ENCODE measurements at places on chromosomes 12 and 14.

GRCh38 chr12:62694632-62695031 is 228.0 kb downstream of the MON2 start:
- no peak for DNase-seq

- DNase-seq = no peak
These were observed 20.8 kb upstream of the VSX2 start for GRCh38 chr14:74218462-74218861.

DNA sequence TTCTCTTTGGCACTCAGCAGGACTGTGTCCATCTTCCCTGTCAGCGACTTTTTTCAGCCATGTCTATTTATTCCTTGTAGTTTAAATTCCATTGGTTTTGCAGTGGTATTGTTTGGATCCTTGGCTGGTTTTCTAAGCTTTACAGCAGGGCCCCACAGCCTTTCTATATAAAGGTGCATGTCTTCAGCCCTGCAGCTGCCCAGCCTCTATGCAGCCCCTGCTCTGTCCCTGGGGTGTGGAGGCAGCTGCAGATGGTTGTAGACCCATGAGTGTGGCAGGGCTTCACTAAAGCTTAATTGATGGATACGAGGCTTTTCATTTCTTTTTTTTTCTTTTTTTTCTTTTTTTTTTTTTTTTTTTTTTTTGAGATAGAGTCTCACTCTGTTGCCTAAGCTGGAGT is 29.7 kb downstream of the SFSWAP start:
- no peak for DNase-seq

DNA sequence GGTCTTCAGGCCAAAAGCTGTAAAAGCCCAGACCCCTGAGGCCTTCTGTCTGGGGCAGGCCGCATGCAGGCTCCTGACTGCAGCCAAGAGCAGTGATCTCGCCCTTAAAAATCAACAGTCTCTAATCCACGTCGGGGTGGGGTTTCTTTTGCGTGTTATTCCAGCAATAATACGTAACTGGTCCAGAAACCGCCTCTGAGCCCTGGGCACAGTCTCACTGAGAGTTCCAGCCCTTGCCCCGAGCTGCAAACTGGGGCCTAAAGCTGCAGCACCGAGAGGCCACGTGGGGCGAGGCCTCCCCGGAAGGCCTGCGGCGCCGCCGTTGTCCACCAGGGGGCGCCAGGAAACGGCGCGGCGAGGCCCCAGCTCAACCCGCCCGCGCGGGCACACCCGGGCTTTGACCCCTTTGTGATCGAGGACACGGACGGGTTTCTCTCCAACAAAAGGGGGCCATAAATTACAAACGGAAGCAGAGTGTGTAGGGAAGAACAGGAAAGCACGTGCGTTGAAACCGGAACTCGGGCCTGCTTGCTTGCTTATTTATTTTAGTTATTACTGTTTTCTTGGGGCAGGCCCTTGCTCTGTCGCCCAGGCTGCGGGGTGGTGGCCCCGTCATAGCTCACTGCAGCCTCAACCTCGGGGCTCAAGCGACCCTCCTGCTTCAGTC is 87.2 kb downstream of the NINJ2 start:
- DNase-seq = peak; percentile 59

GRCh38 chr12:54980341-54980740 is 4.2 kb downstream of the TESPA1 start:
- no peak for DNase-seq

DNA sequence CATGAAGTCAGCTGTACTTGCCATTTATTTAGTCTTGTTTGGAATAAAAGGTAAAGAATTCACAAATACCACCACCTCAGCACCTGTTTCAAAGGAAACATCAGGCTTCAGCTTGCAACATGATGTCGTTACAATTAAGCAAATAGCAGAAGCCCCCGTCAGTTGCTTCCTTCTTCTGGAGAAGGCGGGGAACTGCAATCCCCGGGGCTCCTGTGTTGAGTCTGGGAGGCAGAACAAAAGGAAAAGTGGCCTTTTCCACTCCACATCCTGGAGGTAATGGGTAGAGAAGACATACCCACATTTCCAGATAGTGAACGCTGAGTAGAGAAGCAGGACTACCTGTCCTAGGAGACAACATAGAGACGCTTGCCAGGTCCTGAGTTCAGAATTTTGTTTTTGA is 92.8 kb downstream of the DNAH10 start:
- DNase-seq = no peak

- DNase-seq = no peak
These were observed 200.3 kb downstream of the CNTN1 start for GRCh38 chr12:40892528-40892927.

DNA sequence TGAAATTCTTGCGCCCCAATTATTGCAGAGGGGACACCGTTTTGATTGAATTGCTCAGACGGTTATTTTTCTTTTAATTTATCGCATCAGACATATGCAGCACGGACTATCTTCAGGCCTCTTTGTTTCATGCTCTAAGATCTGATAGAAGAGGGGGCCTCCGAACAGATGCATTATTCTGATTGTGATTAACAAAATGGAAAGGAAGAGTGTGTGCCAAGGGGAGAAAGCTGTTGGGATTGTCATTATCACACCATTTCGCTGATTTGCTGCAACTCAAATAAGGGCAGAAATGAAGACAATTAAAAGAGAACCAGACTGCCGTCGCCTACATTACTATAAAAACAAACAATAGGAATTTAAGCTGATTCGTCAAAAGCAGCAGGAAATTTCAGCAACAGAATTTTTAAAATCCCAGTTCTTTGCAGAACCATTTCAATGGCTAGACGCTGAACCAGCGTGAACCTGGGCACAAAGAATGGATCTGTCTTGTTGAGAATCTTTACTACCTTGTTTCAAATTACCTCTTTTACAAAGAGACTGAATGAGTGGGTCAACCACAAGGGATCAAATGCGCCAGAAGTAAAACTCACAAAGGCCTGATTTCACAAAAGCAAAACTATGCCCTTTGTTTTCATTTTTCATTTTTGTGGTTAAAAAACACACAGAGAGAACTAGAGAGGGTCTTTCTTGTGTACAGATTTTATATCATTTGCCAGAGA is 30.6 kb downstream of the TMEM132D start:
- DNase-seq = no peak

DNA sequence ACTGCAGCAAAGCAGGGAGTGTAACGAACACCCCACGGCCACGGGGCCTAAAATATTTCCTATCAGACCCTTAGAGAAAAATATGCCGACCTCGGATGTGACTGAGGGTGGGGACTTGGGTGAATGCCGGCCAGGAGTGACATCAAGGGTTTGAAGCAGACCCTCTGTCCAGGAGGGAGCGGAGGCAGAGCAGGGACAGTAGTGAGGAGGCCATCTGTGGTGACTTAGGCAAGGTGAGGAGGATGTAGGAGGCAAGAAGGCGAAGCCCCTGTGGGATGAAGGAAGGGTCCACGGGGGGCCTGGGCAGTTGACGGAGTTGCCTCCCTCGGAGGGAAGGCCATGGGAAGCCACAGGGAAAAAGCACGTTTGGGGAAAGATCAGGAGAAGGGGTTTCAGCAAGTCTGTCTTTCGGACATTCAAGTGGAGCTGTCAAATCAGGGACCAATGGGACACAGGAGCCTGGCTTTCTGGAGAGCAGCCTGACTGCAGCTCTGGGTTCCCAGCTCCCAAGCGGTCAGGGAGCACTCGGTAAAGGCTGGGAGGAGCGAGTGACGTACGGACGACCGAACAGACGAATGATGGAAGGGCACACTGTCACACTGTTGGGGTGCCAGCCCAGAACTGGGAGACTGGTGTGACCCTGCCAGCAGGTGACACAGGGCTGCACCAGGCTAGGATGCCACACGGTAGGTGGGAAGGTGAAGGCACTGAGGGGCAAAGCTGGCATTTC is 74.3 kb downstream of the MOK start:
- no peak for DNase-seq

DNA sequence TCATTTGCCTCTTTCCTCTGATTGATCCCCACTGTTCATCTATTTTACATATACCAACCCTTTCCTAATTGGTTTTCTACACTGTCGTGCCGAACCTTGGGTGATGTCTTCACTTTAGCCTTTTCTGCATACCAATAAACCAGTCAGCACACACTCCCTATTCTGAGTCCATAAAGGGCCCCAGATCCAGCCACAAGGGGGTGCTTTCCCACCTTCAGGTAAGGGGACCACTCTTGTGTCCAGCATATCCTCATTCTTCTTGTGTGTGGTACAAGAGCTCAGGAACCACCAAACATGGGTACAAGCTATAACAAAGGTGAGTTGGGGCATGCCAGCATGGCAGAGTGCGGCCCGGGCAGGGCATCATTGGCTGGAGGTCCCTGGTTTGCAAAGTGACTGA is 859.8 kb downstream of the FSCB start:
- no peak for DNase-seq

DNA sequence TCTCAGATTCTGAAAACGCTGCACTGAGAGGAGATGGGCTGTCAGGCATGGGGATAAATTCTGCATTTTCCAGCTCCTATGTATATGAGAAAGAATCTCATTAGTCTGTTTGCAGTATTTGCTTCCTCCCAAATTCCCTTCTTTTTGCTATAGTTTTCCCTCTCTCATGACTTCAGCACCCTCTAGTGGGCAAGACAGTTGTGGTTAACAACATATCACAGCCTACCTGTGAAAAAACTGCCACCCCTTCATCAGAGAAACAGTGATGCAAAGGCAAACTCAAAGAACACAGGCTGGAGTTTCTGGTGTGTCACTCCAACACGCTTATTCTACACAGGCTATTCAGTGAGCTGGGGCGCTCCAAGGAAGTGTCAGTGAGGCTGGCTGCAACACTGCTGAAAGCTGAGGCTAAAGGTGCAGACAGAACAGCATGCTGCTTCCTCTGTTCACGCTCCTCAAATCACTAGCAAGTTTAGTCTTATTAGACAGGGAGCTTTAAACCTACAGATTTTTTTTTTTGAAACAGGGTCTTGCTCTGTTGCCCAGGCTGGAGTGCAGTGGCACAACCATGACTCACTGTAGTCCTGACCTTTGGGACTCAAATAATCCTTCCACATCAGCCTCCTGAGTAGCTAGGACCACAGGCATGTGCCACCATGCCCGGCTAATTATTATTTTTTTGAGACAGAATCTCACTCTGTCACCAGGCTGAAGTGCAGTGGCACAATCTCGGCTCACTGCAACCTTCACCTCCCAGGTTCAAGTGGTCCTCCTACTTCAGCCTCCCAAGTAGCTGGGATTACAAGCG is 19.3 kb downstream of the ZC2HC1C start:
- peak; percentile 48 for DNase-seq

DNA sequence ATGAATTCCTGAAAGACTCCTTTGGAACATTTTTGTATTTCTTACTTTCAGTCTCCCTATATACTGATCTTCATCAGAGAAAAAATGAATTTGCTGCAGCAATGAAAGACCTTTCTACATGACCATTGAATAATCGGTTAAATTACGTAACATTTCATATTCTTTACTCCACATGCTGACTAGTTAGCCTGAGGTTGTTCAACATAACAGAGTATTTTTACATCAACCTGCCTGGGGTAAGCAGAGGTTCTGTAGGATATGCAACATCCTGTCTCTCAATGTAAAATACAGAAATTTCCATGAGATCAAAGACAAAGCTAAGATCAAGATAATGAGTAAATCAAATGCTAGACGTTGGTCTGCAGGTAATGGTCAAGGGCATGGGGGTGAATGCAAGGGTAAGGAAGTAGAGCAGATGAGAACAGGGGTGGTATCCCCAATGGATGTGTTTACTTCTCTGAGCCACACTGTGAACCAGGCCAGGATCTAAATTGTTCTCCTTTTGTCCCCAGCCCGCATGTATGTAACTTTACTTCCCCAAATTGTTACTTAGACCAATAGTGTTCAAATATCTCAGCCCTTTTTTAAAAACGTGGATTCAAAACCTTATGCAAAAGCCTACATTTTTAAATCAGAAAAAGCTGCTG is 45.4 kb downstream of the DUSP6 start:
- no peak for DNase-seq

- peak; percentile 10 for DNase-seq
These were observed 187.7 kb downstream of the GALC start for GRCh38 chr14:87805315-87805723.

DNA sequence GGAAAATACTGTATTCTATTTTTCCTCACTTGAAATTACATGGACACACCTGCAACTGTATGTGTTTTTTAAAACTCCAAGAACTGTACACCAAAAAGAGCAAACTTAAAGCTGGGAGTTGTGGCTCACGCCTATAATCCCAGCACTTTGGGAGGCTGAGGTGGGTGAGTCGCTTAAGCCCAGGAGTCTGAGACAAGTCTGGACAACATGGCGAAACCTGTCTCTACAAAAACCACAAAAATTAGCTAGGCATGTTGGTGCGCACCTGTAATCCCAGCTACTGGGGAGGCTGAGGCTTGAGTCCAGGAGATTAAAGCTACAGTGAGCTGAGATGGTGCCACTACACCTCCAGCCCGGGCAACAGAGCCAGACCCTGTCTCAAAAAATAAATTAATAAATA is 95.9 kb downstream of the SINHCAF start:
- no peak for DNase-seq

DNA sequence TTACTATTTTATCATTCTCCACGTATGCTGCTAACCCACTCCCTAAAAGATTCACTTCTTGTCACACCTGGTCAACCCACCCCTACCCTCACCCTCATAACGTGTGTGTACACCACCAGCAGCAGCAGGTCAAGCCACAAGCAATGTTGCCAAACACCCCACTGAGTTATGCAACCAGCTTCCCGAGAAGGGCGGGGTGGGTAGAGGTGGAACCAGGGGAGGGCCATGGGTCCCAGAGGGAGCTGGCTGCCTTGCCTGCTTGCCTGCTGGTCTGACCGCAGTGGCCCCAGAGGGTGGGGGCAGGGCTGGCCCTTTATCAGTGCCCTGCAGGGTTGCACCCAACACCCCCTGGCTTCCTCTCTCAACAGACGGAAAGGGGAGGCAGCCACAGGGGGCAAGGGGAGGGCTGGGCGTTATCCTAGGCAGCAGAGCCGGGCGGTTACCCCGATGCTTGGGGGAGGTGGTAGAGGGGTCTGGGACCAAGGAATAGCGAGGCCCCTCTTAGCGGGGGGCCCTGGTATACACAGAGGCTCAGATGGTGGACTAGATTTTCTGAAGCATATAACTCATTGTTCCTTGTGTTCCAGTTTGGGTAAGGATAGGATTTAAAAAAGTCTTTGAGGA is 3.5 kb upstream of the NFE2 start:
- peak; percentile 84 for DNase-seq

GRCh38 chr14:52355526-52355925 is 41.4 kb downstream of the PTGER2 start:
- no peak for DNase-seq

- DNase-seq = peak; percentile 86
These were observed 75.1 kb downstream of the IRF2BPL start for GRCh38 chr14:76953311-76953945.

DNA sequence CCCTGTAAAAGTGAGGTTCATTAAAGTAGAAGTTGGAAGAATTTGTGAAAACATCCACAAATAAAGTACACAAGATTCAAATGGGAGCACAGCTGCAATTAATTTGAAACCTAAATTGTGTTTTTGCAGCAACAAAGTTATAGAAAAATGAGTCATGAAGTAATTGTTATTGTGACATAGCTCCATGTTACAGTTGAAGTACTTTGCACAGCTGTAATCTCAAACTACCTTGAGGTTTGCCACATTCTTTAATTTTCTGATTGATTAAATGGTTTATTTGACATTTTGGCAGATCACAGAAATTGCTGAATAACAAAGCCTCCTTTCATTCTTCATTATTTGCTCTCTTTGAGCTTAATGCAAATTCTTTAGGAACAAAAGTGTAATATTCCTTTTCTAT is 111.3 kb downstream of the RMST start:
- no peak for DNase-seq

- DNase-seq = no peak
These were observed 28.8 kb downstream of the PROX2 start for GRCh38 chr14:74846968-74847665.
